NCI-H1105 treated with DMSO at 0.1 percent for 48 hours (cell line): ENCODE measurements at places on chromosomes 4 and X.

DNA sequence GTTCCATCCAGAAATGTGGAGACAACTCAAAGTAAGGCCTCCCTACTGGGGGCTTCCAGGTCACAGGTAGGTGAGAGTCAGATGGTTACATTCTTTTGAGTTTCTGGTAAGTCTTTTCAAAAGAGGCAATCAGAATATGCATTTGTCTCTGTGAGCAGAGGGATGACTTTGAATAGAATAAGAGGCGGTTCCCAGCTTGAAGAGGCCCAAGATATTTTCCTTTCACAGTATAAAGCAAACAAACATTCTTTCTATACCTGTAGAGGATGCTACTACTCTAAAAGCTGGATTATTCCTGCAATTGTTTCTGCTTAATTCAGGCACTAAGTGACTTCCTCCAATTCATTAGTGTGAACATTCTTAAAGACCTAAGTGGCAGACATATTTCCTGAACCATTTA is 44.4 kb downstream of the DIAPH2 start:
- no peak for DNase-seq

- DNase-seq, result no peak
Observed at GRCh38 chr4:1792158-1792831, 798 bp upstream of the FGFR3 start.

DNA sequence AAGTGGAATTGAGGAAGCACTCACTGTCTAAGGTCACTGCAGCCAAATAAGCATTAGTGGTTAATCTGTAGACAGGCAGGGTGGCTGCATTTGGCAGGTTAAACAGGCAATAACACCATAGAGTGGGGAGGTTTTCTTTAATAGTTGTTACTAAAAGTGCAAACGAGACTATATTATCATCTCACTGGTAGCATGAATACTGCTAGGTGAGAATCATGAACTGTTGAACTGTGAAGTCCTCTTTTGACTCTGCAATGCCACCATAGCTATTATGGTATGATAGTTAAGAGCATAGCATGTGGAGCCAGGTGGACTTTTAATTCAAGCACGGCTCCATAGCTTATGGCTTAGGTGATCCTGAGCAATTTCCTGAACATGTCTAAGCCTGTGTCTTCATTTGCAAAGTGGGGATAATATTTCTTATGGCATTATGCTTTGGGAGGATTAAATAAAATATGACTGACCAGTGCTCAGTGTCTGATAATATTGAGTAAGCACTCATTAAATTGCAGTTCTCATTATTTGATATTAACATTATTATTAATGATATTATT is 235.6 kb upstream of the HHIP start:
- no peak for DNase-seq

GRCh38 chr4:184355111-184355604 is 119.2 kb downstream of the IRF2 start:
- no peak for DNase-seq
